ENCODE measurements at places on chromosomes 5 and 9. TPM values are rescaled to one million over a fixed set of nuclear protein-coding genes. Genes with fewer than 3 reads are reported as not detected.

DNA sequence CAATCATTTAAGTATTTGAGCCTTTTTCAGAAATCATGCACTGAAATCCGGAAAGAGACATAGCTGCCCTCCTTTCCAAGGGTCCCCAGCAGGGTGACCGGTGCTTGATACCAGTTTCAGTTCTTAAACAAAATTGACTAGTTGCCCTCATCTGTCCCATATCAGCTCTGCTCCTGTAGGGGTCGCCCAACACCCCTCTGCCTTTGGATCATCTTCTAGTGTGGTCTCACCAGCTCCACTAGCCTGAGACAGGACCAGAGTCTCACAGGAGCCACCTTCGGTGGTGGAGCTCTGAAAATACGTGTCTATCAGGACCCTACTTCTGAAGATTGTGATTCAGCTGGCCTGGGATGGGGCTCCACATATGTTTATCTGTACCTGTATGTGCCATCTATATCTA, 428.2 kb downstream of the ENC1 start:
- no peaks in the 10 kb centered on the region for H3K36me3 ChIP-seq
- DNase-seq: peak; percentile 26
- H3K27ac ChIP-seq: no peak overlapping the region
- H3K27me3 ChIP-seq: no peaks in the 10 kb centered on the region
- H3K4me3 ChIP-seq: no peak overlapping the region

GRCh38 chr5:94944160-94944559, 325.7 kb downstream of the SLF1 start:
- H3K4me3 ChIP-seq: no peak overlapping the region
- H3K27me3 ChIP-seq: no peaks in the 10 kb centered on the region
- H3K27ac ChIP-seq: no peak overlapping the region
- no peak for DNase-seq

GRCh38 chr9:132970324-132971062, 8.0 kb upstream of the GFI1B start:
- no peaks in the 10 kb centered on the region for H3K36me3 ChIP-seq
- DNase-seq: no peak
- peaks cover 4% of the 10 kb centered on the region for H3K27me3 ChIP-seq
- no peaks in the 10 kb centered on the region for H3K4me1 ChIP-seq
- H3K27ac ChIP-seq: no peak overlapping the region
- H3K4me3 ChIP-seq: no peak overlapping the region

GRCh38 chr5:157546456-157547100, 29.0 kb downstream of the ADAM19 start:
- no peak overlapping the region for H3K4me3 ChIP-seq
- no peak overlapping the region for H3K27ac ChIP-seq
- H3K27me3 ChIP-seq: no peaks in the 10 kb centered on the region
- no peak for DNase-seq
- H3K36me3 ChIP-seq: no peaks in the 10 kb centered on the region

NNT gene
- total RNA-seq: 0.32 TPM

DNA sequence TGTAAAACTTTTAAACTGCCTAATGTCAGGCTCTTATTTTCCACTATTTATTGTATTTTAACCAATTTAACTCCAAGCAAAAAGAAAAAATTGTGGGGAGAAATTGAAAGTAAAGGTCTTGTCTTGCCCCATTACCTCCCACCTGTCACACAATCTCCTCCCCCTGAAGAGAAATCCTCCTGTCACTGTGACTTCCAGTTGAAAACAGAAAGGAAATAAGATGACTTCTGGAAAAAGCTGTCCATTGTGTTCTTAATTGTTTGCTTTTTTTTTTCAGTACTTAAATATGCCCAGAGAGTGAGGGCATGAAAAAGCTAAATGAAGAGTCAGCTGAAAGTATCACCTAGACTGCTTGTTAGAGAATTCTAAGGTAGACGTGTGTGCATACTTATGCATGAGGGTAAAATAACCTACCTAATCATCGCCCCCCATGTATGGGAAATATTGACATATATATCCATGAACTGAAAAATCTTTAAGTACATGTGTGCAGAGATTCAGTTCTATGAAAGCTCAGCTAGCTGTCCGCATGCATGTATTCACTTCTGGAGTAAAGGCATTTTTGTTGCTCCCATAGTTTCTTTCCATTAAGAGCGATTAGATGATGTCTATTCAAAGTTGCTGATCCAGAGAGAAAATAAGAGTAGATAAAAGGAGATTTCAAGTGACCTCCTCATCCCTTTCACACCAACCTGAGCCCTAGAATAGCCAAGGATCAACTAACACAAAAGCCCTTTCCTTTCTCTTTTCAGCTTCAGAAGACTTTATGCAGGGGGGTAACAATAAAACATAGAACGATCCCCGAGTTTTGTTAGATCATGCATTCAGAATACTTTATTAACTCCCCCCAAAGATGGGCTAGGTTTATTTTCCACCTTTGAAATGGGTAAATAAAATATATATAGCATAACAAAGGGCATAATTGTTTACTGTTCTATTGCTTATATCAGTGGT, 5.3 kb downstream of the NR2F1-AS1 start:
- no peak overlapping the region for H3K27ac ChIP-seq
- no peak overlapping the region for H3K4me3 ChIP-seq
- DNase-seq: no peak
- no peaks in the 10 kb centered on the region for H3K27me3 ChIP-seq

FBXO10 gene
- total RNA-seq: 5.3 TPM

ZNF462 gene
- total RNA-seq: 18.1 TPM

DNA sequence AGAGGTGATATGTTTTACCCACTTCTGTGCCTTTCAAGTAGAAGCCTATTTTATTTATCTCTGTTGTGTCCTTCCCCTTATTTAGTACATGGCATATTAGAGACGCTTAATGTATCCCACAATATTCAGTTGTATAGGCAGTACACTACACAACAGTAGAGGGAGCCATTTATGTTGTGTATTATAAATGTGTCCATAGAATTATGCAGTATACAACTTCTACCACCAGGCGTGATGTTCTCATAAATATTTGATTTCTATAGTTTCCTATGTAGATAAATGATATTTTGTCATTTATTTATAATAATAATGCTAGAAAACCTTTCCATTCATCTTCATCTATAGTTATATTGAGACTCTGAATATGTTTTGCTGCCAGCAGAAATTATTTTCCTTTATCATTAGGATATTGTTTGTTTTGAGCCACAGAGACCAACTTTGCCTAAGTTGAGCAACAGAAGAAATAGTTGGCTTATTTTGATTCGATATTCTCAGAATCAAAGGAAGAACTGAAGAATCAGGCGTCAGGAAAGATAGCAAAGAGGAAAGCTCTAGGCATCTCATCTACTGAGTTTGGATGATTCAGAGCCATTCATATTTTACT, 81.7 kb downstream of the ADAMTS19 start:
- peak; percentile 48 for DNase-seq
- H3K36me3 ChIP-seq: no peaks in the 10 kb centered on the region
- H3K4me3 ChIP-seq: no peak overlapping the region

FAM151B gene
- 1.2 TPM for total RNA-seq

IRX2 gene
- total RNA-seq: not detected

DNA sequence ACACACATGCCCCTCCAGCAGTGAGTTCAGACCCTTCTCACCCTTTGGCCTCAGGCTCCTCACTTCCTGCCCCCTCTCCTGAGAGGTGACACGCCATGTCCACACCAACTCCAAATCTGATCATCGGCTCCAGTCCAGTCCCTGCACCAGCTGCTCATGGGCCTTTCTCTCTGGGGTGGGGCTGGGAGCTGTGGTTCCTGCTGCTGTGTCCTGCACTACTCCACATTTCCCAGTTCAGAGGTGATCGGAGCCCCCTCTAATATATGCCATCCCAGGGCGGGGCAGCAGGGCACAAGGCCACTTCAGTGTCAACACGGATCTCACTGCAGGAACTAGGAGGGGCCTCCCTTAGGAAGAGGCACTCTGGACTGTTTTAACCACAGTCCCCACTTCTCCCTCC, 91.5 kb downstream of the ADAMTS2 start:
- H3K4me1 ChIP-seq: no peaks in the 10 kb centered on the region
- no peaks in the 10 kb centered on the region for H3K27me3 ChIP-seq
- no peak for DNase-seq
- H3K36me3 ChIP-seq: no peaks in the 10 kb centered on the region
- no peak overlapping the region for H3K27ac ChIP-seq

DNA sequence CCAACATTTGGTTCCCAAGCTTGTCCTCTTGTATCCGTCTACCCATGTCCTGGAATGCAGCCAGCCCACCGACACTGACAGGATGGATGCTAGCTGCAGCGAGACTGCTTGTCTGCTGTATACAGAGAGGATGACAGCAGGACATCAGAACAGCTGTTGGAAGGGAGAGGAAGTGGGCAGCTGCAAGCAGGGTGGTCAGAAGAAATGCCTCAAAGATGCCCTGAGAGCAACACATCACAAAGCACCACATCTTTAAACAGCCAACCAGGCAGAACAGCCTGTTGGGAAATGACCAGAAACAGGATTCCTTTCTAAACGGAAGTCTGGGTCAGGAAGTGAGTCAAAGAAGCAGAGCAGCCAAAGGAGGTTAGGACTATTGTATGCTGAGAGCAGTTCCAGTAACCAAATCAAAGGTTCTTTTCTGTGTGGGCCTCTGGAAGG, 219.1 kb downstream of the NDUFS4 start:
- no peak overlapping the region for H3K4me3 ChIP-seq
- DNase-seq: no peak
- H3K36me3 ChIP-seq: no peaks in the 10 kb centered on the region
- H3K4me1 ChIP-seq: no peaks in the 10 kb centered on the region
- H3K27me3 ChIP-seq: no peaks in the 10 kb centered on the region
- H3K27ac ChIP-seq: no peak overlapping the region

GRCh38 chr5:45288746-45289145, 407.4 kb downstream of the HCN1 start:
- H3K4me3 ChIP-seq: no peak overlapping the region
- no peak for DNase-seq
- H3K27me3 ChIP-seq: no peaks in the 10 kb centered on the region
- H3K27ac ChIP-seq: no peak overlapping the region
- no peaks in the 10 kb centered on the region for H3K36me3 ChIP-seq

- H3K4me3 ChIP-seq: no peak overlapping the region
- no peak for DNase-seq
- H3K36me3 ChIP-seq: no peaks in the 10 kb centered on the region
- no peaks in the 10 kb centered on the region for H3K27me3 ChIP-seq
- peaks cover 10% of the 10 kb centered on the region for H3K4me1 ChIP-seq
Observed at GRCh38 chr5:160284291-160284873, 28.0 kb downstream of the CCNJL start.

TMEM8B gene
- total RNA-seq: 7.2 TPM

GRCh38 chr5:77847814-77848290, 71.7 kb upstream of the TBCA start:
- no peaks in the 10 kb centered on the region for H3K4me1 ChIP-seq
- no peak overlapping the region for H3K4me3 ChIP-seq
- no peak for DNase-seq
- no peaks in the 10 kb centered on the region for H3K36me3 ChIP-seq

DNA sequence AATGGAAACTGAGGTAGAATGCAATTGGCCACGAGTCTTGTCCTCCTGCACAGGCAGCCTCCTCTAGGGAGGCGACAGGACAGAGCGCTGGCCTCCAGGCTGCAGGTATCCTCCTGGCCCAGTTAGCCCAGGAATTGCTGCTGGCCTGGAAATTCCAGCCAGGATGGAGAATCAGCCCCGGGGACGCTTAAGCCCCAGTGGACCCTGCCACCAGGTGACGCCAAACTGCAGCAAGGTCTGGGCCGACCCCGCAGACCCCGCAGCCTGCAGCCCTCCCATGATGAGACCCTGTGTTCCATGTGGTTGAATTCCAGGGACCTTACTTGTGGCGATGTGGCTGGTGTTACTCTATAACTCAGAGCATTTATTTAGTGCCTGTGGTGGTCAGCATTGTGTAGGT, 7.3 kb downstream of the CACFD1 start:
- H3K27me3 ChIP-seq: no peaks in the 10 kb centered on the region
- no peak overlapping the region for H3K4me3 ChIP-seq
- DNase-seq: no peak
- no peaks in the 10 kb centered on the region for H3K36me3 ChIP-seq
- H3K4me1 ChIP-seq: no peaks in the 10 kb centered on the region

KIAA0825 gene
- 1.4 TPM for total RNA-seq

- H3K27ac ChIP-seq: no peak overlapping the region
- no peaks in the 10 kb centered on the region for H3K36me3 ChIP-seq
- DNase-seq: no peak
- peaks cover 10% of the 10 kb centered on the region for H3K4me1 ChIP-seq
- 0 out of 2 replicates have a peak, but pooled peaks cover 6% of the 10 kb centered on the region for H3K27me3 ChIP-seq
Observed at GRCh38 chr9:32631991-32632390, 3.5 kb downstream of the TAF1L start.

All from HCT116 (cell line).